ENCODE measurements at places on chromosomes 1 and 21. TPM values are rescaled to one million over a fixed set of nuclear protein-coding genes. Genes with fewer than 3 reads are reported as not detected.

Gene CFHR1
- total RNA-seq = not detected

Gene RHCE
- total RNA-seq = 0.54 TPM

Gene NTMT2
- total RNA-seq = 2.4 TPM

Gene ST6GALNAC3
- total RNA-seq = 2.5 TPM

GRCh38 chr1:43227143-43227764, 42.5 kb upstream of the TMEM125 start:
- H3K27ac ChIP-seq = no peak overlapping the region
- no peaks in the 10 kb centered on the region for H3K36me3 ChIP-seq
- H3K4me3 ChIP-seq = no peak overlapping the region
- H3K27me3 ChIP-seq = no peaks in the 10 kb centered on the region
- H3K4me1 ChIP-seq = peaks cover 5% of the 10 kb centered on the region

DNA sequence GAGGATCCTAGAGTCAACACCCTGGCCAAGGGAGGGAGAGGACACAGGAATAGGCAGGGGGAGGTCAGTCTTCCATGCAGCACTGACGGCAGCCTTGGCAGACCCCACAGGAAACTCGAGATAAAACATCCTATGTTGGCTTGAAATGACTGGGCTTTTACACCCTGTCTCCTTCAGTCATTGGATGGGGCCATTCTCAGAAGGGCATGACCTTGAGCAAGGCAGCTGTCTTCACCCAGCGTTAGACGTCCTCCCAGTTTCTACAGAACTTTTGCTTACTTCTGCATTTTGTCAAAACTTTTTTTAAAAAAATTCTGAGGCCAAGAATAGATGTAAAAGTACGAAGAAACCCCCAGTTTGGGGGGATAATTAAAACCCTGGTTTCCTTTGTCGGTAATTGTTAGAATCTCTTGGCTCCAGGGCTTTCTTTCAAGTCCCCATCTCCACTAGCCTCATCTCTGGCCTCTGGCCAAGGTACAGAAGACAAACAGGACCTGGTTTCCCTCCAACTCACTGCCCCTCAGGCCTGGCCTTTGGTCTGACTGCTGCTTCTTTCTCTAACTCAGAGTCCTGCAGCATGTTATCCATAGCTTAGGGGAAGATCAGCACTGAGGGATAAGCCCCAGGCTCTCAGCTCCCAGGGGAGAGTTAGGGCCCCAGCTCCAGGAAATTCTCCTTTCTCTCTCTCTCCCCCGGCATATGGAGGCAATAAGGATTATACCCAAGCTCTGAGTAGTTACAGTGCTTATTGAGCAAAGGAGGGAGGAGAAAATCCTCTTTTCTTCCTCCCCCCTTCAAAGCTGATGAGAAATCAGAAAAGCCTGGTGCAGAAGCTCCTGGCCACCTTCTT, 51.6 kb upstream of the KCND3 start:
- no peaks in the 10 kb centered on the region for H3K36me3 ChIP-seq
- H3K4me1 ChIP-seq = no peaks in the 10 kb centered on the region
- H3K27me3 ChIP-seq = no peaks in the 10 kb centered on the region
- no peak overlapping the region for H3K4me3 ChIP-seq
- no peak overlapping the region for H3K27ac ChIP-seq

- H3K4me3 ChIP-seq = no peak overlapping the region
- H3K36me3 ChIP-seq = no peaks in the 10 kb centered on the region
- H3K27me3 ChIP-seq = no peaks in the 10 kb centered on the region
Measured at GRCh38 chr1:92901126-92901525, 60.1 kb downstream of the DIPK1A start.

Measured in heart left ventricle (tissue), 16 donors.